Fibroblast of upper back skin (primary cell): ENCODE measurements at places on chromosomes 12 and 14.

GRCh38 chr14:101743701-101744100 is 17.8 kb upstream of the PPP2R5C start:
- no peak for DNase-seq

- no peak for DNase-seq
Observed at GRCh38 chr12:76143343-76144244, 59.1 kb upstream of the NAP1L1 start.

DNA sequence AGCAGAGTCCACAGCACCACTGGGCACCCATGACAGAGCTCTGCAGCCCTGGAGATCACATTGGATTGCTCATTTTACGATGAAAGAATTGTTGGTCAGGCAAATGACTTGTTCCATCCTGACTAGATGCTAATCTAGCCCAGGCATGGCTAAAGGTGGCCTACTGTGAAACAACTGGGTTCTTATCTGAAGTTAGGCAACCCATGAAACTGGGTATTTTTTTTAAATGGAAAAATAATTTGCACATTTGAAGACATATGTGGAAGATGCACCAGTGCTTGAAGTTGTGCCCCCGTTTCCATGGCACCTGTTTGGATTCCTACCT is 8.3 kb downstream of the PYGL start:
- no peak for DNase-seq

DNA sequence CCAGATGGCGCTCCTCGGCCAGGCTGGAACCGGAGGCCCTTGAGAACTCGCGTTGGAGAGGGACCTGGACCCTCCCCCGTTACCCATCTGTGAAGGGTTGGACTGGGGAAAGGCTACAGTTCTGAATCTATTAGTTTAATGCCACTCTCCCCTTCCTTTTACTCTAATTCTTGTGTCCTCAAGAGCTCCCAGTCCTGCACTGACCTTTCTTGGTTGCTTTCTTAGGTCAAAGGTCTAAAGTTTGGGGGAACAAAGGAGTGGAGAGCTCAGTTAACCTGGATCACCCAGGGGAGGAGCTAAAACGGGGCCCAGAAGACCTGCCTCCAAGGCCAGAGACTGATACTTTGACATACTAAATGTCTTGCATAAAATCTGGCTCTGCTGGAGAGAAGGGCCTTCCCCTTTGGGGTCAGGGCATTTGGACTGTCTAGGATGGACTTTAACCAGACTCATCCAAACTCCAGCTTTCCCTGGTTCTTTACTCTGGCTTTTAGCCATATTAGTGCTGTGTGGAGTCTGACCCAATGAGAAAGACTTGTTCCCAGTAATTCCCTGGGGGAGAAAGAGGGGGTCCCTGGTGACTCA is 923 bp upstream of the MLF2 start:
- DNase-seq, result no peak

DNA sequence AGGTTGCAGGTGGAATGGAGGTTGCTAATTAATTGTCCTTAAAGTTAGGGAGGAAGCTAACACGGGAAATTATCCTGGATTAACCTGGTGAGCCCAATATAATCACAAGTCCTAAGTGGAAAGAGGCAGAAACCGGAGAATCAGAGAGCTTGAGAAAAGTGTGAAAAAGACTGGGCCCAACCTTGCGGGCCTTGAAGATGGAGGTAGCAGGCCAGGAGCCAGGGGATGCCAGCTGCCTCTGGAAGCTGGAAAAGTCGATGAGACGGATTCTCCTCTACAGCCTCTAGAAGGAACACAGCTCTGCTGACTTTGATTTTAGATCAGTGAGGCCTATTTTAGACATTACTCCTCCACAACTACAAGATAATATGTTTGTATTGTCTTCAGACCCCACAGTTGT is 2.1 kb downstream of the SDR9C7 start:
- DNase-seq, result no peak

- no peak for DNase-seq
Observed at GRCh38 chr12:46461459-46461858, 88.9 kb upstream of the SLC38A2 start.

DNA sequence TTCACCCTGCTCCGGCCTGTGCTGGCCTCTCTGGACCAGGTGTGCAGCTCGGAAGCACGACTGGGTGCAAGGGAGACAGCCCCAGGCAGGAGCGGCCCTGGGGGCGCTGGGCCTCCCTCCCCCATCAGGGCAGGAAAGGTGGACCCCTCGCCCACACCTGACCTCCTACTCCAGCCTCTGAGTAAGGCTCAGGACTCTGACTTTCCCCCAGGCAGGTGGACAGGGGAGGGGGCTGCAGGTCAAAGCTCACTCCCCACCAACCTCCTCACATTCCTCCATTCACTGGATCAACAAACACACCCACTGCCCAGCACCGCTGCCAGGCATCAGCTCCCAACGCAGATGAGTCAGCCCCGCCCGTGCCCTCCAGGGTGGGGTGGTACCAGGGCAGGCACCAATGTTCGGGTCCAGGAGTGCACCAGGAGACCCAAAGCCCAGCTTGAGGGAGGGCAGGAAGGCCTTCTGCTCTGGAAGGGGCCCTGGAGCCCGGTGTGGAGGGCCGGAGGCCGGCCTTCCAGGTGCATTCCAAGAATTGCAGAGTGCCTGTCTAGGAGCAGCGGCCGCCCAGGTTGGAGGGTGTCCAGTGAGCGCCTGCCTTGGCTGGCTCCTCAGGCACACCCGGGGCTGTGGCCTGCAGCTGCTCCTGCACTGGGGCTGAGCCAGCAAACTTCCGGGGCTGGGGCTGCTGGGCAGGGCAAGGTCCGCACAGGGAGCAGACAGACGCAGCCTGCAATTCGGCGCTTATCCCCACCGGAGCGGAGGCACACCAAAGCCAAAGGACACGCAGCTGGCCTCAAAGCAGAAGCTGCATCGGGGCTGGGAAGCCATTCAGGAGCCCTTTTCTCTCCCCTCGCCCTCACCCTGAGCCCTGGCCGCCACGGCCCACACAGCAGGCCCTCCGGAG is 1.6 kb upstream of the INF2 start:
- DNase-seq, result no peak
